ENCODE measurements at places on chromosomes 7 and 10.

GRCh38 chr10:69179089-69179742 is 818 bp upstream of the SUPV3L1 start:
- peak overlapping the region; percentile 99 for H3K4me3 ChIP-seq
- peak; percentile 69 for DNase-seq
- H3K4me1 ChIP-seq: peaks cover 12% of the 10 kb centered on the region
- H3K27ac ChIP-seq: peak overlapping the region; percentile 93
- peaks cover 9% of the 10 kb centered on the region for H3K36me3 ChIP-seq
- H3K27me3 ChIP-seq: no peaks in the 10 kb centered on the region

DNA sequence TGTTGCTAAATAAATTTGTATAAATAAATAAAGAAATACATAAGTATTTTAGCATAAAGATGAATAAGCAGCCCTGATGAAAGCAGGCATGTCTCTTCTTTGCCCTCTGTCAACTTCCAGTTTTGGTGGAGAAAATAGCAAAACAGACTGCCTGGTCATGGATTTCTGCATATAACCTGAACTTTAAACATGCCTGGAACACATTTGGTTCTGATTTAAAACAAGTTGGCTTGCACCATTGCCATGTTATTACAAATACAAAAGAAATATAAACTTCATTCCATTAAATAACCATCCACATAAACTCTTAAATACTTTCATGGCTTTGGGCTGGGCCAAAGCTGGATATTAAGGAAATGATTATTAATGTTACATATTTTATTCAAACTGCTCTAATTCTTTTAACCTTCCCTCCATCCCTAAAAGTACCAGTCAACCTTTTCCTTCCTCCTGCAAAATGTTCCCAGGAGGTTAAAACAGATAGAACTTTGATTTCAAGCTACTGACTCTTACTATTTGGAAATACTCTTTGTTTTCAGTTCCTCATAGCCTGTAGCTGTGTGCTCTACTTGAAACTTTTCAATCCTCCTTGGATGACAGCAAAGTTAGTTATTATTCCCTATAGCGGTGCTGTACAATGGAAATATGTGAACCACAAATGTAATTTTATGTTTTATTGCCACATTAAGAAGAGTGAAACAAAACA is 96.3 kb downstream of the BICC1 start:
- no peaks in the 10 kb centered on the region for H3K27me3 ChIP-seq
- H3K36me3 ChIP-seq: no peaks in the 10 kb centered on the region
- DNase-seq: no peak
- no peak overlapping the region for H3K27ac ChIP-seq

GRCh38 chr7:133535308-133535707 is 282.4 kb downstream of the EXOC4 start:
- no peaks in the 10 kb centered on the region for H3K27me3 ChIP-seq
- DNase-seq: no peak
- H3K27ac ChIP-seq: no peak overlapping the region
- H3K4me1 ChIP-seq: no peaks in the 10 kb centered on the region
- H3K4me3 ChIP-seq: no peak overlapping the region
- no peaks in the 10 kb centered on the region for H3K36me3 ChIP-seq

- H3K36me3 ChIP-seq: no peaks in the 10 kb centered on the region
- DNase-seq: no peak
- H3K27me3 ChIP-seq: no peaks in the 10 kb centered on the region
- H3K4me3 ChIP-seq: no peak overlapping the region
These were observed 14.1 kb downstream of the BMPR1A start for GRCh38 chr10:86770412-86770960.

DNA sequence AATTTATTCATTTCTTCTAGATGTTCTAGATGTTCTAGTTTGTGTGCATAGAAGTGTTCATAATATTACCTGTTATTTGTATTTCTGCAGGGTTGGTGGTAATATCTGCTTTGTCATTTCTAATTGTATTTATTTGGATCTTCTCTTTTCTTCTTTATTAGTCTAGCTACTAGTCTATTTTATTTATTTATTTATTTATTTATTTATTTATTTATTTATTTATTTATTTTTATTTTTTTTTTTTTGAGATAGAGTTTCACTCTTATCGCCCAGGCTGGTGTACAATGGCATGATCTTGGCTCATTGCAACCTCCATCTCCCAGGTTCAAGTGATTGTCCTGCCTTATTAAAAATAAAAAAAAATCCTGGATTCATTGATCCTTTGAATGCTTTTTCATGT is 114.8 kb upstream of the THSD7A start:
- no peaks in the 10 kb centered on the region for H3K27me3 ChIP-seq
- DNase-seq: no peak
- H3K4me1 ChIP-seq: no peaks in the 10 kb centered on the region
- H3K36me3 ChIP-seq: no peaks in the 10 kb centered on the region

GRCh38 chr10:47107007-47107747 is 192.8 kb upstream of the GDF10 start:
- H3K4me3 ChIP-seq: no peak overlapping the region
- H3K27me3 ChIP-seq: peaks cover 2% of the 10 kb centered on the region
- DNase-seq: no peak
- H3K4me1 ChIP-seq: no peaks in the 10 kb centered on the region
